Stomach (tissue), 19 donors: ENCODE measurements at places on chromosomes 16 and 17. TPM values are rescaled to one million over a fixed set of nuclear protein-coding genes. Genes with fewer than 3 reads are reported as not detected.
A peak's percentile ranks its signal among the peaks of the same experiment; 100 is the strongest.

ABCC3 gene
- 1,043 TPM for total RNA-seq

MYH3 gene
- 0.45 TPM for total RNA-seq

CCL13 gene
- total RNA-seq: not detected

MT1M gene
- 5.2 TPM for total RNA-seq

PRPSAP2 gene
- total RNA-seq: 39.7 TPM

KLHL10 gene
- 1.1 TPM for total RNA-seq

ARHGAP44 gene
- 239 TPM for total RNA-seq

VAC14 gene
- total RNA-seq: 45.5 TPM

DNA sequence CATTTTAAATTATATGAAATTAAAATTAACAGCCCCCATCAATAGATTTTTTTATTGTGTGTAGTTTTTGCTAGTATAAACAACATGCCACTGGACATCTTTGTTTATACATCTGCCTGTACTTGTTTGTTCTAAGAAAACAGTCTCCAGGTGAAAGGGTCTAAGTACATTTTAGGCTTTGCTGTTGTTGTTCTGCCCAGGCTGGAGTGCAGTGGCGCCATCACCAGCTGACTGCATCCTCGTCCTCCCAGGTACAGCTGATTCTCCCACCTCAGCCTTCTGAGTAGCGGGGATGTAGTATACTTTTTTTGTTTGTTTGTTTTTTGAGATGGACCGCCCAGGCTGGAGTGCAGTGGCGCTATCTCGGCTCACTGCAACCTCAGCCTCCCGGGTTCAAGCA, 25.5 kb downstream of the C17orf58 start:
- no peak overlapping the region for H3K27ac ChIP-seq
- H3K4me3 ChIP-seq: no peak overlapping the region
- H3K4me1 ChIP-seq: no peaks in the 10 kb centered on the region
- no peak for DNase-seq

DNA sequence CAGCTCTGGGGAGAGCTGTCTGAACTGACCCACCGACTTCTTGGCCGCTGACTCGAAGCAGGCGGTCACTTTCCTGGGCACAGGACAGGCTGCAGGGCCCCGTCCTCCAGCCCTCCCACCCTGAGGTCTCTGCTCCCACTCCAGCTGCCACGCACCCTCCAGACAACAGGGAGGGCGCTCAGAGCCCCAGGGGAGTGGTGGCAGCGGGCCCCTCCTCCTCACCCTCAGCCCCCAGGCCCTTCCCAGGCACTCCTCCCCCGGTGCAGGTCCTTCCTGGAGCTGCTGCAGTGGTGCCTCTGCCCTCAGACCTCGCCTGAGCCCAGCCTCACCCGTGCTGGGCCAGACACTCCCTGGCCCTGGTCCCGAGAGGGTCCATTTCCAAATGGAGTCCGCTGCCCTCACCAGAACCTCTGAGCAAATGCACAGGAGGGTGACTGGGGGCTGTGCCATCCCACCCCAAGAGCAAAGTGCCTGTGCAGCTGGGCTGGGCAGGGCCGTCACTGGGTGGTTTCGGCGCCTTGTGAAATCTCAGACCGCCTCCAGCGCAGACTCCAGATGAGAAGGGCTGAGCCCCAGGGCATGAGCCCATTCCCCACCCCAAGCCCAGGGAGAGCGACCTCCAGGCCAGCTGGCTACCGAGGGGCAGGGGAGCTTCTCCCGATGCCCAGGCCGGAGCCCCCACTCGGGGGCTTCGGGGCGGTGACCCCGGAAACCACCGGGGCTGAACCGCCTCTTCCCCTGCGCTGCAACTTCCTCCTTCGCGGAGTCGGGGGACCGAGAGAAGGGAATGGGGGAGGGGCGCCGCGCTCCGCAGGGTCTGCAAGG, 717 bp downstream of the CYBA start:
- peak overlapping the region; percentile 91 for H3K27ac ChIP-seq
- no peaks in the 10 kb centered on the region for H3K27me3 ChIP-seq
- DNase-seq: peak; percentile 71
- peak overlapping the region; percentile 72 for H3K4me3 ChIP-seq
- peaks cover 44% of the 10 kb centered on the region for H3K4me1 ChIP-seq
- H3K36me3 ChIP-seq: peaks cover 39% of the 10 kb centered on the region

DNA sequence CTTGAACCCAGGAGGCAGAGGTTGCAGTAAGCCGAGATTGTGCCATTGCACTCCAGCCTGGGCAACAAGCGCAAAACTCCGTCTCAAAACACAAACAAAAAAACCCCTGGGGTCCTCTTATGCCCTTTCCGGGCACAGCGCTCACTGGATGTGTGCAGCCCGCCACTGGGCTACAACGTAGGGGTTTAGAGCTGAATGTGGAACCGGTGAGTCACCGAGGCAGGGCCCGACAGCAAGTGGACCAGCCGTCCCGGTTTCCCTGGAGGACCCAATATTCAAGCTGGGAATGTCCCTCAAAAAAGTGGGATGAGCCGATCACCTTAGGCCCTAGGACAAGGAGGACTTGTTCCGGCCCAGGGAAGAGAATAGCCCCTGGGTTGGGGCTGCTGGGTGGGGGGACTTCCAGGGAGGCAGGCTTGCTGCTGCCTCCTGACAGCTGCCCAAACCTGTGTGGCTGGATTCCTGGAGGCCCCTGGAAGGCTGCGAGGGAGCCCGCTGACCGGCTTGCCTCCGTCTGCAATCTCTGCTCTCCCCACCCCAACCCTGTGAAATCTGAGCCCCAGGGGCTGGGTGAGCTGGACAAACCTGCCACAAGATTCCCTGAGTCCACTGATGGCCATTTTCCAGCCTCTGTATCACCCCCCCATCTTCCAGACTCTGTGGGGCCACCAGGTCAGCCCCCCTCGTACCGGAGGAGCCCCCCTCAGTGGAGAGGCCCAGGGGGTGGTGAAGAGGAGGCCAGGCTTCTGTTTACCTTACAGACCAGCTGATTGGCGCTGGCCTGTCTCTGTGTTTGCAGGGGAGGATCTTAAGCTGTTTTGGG, 2.9 kb upstream of the CLDN9 start:
- peak; percentile 80 for DNase-seq
- H3K4me1 ChIP-seq: peaks cover 32% of the 10 kb centered on the region
- H3K27ac ChIP-seq: peak overlapping the region; percentile 43
- no peak overlapping the region for H3K4me3 ChIP-seq

DNA sequence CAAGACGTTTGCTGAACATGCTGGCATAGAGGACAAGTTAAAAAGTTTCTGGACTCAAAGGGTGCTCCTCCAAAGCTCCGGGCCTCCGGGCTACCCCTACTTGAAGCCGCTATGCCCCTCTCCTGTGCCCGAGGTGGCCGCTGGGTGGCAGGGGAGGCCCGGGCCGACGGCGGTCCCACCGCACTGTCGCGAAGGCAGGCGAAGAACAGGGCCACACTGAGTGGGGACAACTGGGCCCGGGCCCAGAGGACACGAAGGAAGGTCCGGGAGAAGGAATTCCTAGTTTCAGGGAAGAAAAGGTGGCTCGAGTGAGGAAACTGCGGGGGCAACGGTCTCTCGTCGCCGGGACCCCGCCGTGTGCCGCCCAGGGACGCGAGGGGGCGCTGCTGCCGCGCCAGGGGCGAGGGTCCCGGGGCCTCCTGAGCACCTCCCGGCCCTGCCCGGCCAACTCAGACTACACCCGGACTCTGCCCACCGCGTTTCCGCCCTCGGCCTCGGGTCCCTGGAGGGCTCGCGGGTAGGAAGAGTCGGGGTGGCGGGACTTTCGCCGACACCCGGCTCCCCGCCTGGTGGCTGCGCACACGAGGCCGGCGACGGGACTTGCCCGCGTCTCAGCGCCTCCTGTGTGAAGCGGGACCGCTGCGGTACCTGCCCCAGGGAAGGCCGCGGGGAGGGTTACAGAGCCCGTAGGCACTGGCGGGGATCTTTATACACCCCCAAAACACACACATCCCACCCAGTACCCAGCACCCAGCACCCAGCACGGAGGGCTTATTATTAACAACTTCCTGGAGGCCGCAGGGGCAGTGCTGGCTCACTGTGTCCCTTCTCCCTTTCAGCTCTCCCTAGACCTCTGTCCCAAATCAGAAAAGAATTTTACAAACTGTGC, 772 bp upstream of the CHCT1 start:
- H3K4me1 ChIP-seq: peaks cover 9% of the 10 kb centered on the region
- H3K36me3 ChIP-seq: no peaks in the 10 kb centered on the region
- H3K4me3 ChIP-seq: peak overlapping the region; percentile 56
- no peaks in the 10 kb centered on the region for H3K27me3 ChIP-seq

DNA sequence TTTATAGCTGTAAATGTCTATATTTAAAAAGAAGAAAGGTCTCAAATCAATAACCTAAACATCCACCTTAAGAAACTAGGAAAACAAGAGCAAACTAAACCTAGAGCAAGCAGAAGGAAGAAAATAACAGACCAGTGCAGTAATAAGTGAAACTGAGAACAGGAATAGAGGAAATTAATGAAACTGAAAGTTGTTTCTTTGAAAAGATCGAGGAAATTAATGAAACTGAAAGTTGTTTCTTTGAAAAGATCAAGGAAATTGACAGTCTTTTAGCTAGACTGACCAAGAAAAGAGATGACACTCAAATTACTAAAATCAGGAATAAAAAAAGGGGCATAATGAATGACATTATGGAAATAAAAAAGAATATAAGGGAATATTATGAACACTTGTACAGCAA, 46.4 kb downstream of the SLFN5 start:
- H3K36me3 ChIP-seq: no peaks in the 10 kb centered on the region
- DNase-seq: no peak
- no peak overlapping the region for H3K4me3 ChIP-seq

GRCh38 chr17:33927732-33928133, 327.4 kb upstream of the CCL2 start:
- H3K4me3 ChIP-seq: no peak overlapping the region
- no peaks in the 10 kb centered on the region for H3K36me3 ChIP-seq
- H3K4me1 ChIP-seq: no peaks in the 10 kb centered on the region
- no peak overlapping the region for H3K27ac ChIP-seq
- DNase-seq: peak; percentile 63

DNA sequence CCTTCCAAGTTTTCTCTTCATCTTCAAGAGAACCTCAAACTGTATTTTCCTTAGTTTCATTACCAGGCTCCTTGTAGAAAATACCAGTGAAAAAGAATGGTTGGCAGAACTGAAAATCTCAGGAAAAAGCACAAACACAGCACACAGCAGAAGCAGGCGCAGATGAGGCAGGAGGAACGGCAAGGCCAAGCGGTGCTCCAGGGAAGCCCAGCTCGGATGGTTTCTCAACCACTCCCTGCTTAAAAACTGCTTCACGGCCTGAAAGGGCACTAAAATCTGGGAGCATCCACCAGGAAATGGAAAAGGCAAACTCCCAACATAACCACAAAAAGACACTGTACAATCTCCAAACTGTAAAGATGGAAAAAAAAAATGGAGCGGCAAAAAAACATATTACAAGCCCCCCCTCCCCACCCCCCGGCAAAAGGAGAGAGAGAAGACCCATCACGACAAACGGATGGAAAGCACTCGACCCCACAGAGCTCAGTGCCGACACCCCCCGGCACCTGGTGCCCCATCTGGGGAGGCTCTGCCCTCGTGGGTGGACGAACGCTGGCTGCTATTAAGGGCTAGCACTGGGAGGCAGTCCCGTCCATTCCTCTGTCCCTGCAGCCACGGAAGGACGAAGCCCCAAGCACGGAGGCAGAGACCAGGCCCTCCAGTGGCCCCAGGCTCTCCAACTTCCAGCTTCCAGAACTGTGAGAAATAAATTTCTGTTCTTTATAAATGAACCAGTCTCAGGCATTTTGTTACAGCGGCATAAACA, 127.5 kb downstream of the ZNF778 start:
- peaks cover 37% of the 10 kb centered on the region for H3K4me1 ChIP-seq
- no peaks in the 10 kb centered on the region for H3K36me3 ChIP-seq
- no peak overlapping the region for H3K4me3 ChIP-seq
- H3K27ac ChIP-seq: peak overlapping the region; percentile 60
- no peaks in the 10 kb centered on the region for H3K27me3 ChIP-seq

DNA sequence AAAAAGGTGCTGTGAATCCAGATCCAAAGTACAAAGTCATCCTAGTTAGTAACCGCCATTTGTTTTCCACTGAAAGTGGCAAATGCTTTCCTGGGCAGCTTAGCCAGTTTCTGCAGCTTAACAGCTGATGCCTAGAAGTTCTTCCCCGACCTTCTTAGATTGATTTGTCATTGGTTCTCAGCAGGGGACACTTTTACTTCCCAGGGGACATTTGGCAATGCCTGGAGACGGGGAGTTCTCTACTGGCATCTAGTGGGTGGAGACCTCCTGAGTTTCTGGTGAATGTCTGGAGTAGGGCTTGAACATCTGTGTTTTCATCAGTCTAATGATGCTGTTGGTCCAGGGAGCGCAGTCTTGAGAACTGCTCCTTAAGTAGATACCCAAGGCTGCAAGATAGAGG, 7.6 kb downstream of the DNAJA3 start:
- H3K27me3 ChIP-seq: no peaks in the 10 kb centered on the region
- peaks cover 82% of the 10 kb centered on the region for H3K36me3 ChIP-seq
- DNase-seq: no peak
- H3K4me3 ChIP-seq: no peak overlapping the region
- H3K27ac ChIP-seq: no peak overlapping the region
- H3K4me1 ChIP-seq: peaks cover 18% of the 10 kb centered on the region

- H3K4me3 ChIP-seq: no peak overlapping the region
- peaks cover 3% of the 10 kb centered on the region for H3K4me1 ChIP-seq
- H3K27me3 ChIP-seq: no peaks in the 10 kb centered on the region
- peaks cover 67% of the 10 kb centered on the region for H3K36me3 ChIP-seq
Measured at GRCh38 chr17:16106161-16106891, 106.7 kb downstream of the TTC19 start.

- H3K4me1 ChIP-seq: no peaks in the 10 kb centered on the region
- DNase-seq: no peak
- H3K27ac ChIP-seq: no peak overlapping the region
- H3K4me3 ChIP-seq: no peak overlapping the region
- no peaks in the 10 kb centered on the region for H3K27me3 ChIP-seq
Measured at GRCh38 chr17:39487946-39488345, 26.7 kb downstream of the CDK12 start.

DNA sequence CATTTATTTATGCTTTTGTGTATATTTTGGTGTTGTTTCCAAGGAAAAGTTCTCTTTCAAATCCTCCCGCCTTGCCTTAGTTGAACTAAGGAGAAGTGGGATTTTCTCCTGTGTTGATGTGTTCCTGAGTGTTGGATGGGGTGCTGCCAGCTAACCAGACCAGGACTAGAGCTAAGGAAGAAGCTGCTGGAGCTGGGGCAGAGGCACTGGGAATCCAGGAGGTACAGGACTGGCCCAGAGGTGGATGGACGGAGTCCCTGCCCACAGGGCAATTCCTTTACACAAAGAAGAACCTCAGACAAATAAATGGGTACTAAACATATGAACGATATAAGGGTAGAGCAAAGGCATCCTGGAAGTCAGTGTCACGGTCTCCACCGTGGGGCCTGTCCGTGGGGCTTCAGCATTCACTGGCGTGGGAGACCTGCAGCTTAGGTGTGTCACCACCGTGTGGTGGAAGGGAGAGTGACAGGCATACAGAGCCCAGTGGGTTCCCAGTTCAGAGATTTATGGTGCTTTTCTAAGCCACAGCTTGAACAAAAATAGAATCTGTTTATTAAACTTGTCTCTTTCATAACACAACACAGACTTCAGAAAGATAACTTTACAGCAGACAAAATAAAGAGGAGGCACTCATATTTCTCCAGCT, 270.7 kb downstream of the NTN1 start:
- peaks cover 22% of the 10 kb centered on the region for H3K4me1 ChIP-seq
- H3K27ac ChIP-seq: no peak overlapping the region
- no peaks in the 10 kb centered on the region for H3K27me3 ChIP-seq
- no peaks in the 10 kb centered on the region for H3K36me3 ChIP-seq

- no peak overlapping the region for H3K27ac ChIP-seq
- H3K4me3 ChIP-seq: no peak overlapping the region
- no peaks in the 10 kb centered on the region for H3K4me1 ChIP-seq
Measured at GRCh38 chr17:12389421-12389820, 276.3 kb upstream of the MYOCD start.
